ENCODE measurements at places on chromosomes 6 and 20.

- peak; percentile 77 for DNase-seq
These were observed 10.3 kb downstream of the DSE start for GRCh38 chr6:116381000-116381399.

- DNase-seq, result no peak
These were observed 7.5 kb downstream of the AFG1L start for GRCh38 chr6:108302386-108302785.

- DNase-seq, result no peak
These were observed 5.3 kb downstream of the SNX5 start for GRCh38 chr20:17963114-17963897.

- DNase-seq, result peak; percentile 14
These were observed 75.8 kb downstream of the PREP start for GRCh38 chr6:105326833-105327770.

- DNase-seq, result no peak
These were observed 89.0 kb downstream of the ADGRB3 start for GRCh38 chr6:68724060-68724459.

DNA sequence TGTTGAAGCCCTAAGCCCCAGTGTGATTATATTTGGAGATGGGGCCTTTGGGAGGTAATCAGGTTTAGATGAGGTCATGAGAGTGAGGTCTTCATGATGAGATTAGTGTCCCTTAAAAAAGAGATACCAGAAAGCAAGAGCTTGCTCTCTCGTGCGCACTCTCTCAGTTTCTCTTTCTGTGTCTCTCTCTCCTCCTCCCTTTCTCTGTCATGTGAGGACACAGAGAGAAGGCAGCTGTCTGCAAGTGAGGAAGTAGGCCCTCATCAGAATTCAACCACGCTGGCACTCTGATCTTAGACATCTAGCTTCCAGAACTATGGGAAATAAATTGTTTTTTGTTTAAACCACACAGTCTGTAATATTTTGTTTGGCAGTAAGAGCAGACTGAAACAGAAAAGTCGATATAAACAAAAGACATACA lies 180.5 kb downstream of the IBTK start:
- DNase-seq, result peak; percentile 16

GRCh38 chr6:136112262-136112661 lies 137.8 kb downstream of the MTFR2 start:
- DNase-seq, result no peak

DNA sequence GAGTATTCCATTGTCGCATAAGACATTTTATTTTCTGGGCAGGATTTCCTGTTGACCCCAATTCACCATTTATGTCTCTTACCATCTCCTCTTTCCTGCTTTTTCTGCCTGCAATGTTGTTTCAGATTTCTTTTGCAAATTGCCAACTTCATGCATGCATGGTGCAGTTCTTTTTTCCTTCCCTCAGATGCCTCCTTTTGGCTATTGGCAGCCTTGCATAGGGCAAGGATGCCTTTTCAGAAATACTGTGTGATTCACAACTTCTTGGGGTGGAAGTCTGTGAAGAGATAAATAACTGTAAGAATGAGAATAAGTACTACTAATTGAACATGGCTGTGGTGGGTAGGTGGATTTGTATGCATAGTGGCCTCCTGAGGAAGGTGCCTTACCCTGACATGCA lies 116.7 kb downstream of the SOX4 start:
- no peak for DNase-seq

- peak; percentile 66 for DNase-seq
These were observed 55.8 kb upstream of the HIVEP2 start for GRCh38 chr6:143000811-143001210.

DNA sequence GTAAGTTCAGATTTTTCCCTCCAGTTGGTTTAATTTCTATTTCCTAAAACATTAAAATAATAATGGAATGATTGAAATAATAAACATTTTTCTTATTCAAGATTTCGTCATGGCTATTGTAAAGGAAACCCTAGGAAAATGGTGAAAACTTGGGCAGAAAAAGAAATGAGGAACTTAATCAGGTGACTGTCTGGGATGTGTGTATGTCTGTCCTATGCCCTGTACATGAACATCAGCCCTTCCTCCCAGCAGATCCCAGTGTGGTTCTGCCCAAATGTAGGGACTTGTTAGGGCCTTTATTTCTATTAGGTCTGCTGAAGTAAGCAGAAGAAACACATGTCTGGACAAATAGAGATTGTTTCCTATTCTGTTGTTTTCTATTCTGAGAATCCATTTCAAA lies 13.1 kb downstream of the RIOK1 start:
- no peak for DNase-seq

DNA sequence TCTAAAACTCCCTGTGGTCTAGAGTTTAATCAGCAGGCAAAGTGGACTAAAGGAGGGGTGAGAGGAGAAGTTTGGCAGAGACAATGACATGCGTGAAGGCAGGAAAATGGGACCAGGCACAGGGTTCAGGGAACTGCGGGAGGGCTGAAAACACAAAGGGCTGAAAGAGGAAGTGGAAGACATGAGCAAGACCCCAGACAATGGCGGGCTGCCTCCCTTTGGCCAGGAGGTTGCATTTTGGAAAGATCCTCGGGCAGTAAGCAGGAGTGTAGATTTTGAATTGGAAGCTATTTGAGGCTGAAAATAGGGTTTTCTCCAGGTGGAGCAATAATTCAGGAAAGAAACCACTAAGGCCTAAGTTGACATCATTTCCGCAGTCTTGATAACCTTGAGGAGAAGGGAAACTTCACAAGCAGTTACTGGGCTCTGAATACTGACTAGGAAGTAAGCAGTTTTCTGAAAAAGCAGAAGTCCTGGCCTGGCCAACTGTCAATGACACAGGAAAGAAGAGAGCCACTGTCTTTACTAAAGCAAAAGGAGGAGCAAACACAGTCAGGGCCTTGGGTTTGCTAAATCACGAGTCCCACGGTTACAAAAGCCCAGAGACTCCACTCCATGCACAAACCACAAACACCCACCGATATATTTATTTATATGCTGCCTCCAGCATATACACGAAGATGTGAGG lies 3.4 kb downstream of the LY86 start:
- no peak for DNase-seq

- DNase-seq, result no peak
These were observed 1.0 kb downstream of the TSHZ2 start for GRCh38 chr20:52972965-52973819.

GRCh38 chr6:75624988-75625387 lies 23.3 kb downstream of the SENP6 start:
- DNase-seq, result no peak

GRCh38 chr20:14979453-14979986 lies 642.1 kb upstream of the FLRT3 start:
- DNase-seq, result no peak

DNA sequence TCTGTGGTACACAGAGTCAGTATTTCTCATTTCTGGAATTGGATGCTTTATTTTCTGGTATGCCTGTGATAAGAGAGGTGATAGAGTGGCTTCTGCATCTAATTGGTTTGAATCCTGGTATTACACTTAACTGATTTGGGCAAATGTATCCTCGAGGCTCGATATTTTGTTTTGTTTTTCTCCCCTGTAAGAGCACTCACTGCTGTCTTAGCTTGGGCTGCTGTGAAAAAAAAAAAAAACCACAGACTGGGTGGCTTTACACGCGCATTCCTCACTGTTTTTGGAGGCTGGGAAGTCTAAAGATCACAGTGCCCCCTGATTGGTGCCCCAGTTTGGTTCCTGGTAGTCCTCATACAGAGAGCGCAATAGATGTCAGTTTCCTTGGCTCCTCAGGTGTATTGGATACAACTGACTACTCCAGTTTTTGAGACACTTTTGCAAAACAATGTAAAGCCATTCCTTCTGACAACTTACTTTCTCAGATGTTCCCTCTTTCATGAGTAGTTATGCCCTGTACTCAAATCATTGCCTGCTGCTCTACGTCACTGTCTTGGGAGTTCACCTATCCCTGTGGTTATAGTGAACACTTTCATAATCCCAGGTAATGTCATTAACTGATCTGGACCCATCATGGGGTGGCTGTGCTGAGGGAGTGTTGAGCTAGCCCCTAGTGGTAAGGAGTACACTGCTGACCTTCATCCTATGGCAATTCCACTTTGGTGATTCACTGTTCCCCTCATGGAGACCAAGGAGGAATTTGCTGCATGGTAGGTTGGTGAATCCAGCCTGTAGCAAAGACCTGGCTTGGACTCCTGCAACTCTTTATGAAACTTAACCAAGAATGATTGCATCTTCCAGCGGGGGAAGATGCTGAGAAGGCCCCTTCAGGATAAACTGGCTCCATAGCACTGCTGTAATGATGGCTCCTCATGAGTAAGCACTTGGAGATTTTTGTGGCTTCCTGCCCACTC lies 3.5 kb upstream of the ACAT2 start:
- DNase-seq, result peak; percentile 41
